ENCODE measurements at places on chromosomes 6 and 20.
A peak's percentile ranks its signal among the peaks of the same experiment; 100 is the strongest.

- no peak for DNase-seq
These were observed 21.1 kb upstream of the HLA-DRB1 start for GRCh38 chr6:32610682-32611296.

- no peak for DNase-seq
These were observed 428.8 kb upstream of the EPHA7 start for GRCh38 chr6:93848031-93848742.

DNA sequence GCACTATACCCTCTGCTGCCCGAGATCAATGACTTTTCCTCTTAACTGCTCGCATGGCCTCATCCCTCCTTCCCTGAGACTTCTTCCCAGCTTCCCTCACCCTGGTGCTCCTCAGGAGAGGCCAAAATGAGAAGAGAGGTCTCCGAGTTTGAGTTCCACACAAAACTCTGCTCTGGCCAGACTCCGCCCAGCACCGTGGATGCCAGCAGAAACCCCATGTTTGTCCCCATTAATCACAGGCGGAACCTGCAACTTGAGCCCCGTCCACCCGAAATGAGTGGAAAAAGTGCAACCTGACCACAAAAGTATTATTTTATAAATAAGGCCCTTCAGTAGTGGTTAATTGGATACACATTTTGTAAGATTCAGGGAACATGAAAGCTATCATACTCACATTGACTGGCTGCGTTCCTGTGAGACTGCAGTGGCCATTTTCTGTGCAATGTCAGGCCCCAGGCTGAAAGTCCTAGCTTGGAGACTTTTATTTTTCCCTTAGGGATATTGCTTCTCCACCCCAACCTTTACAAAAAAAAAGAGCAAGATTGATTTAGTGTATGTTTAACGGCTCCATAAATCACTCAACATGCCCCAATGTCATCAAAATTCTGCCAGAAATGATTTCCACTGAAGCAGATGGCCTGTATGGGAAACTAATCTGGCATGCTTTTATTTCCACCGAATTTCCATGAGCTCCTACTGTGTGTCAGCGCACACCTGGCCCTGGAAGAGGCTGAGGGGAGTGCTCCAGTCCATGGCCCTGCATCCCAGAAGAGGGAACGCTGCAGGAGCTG, 134.6 kb downstream of the BMP7 start:
- no peak for DNase-seq

GRCh38 chr6:166460473-166461437, 78.0 kb upstream of the MPC1 start:
- no peak for DNase-seq

DNA sequence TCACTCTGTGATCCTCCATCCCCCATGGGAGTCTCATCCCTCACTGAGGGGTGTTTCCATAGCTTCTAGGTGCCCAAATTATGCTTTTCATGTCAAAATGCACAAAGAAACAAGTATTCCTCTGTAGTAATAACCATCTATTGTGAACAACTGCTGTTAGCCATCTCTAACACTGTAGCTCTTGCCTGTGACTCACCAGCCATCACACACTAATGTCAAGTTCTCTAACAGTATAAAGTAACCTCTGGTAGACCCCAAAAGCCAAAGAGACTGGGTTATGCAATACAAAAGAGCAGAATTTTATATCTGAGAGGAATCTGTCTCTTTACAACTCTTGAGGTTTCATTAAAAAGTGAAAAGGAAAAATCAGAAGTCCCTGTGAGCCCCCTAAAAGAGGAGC, 25.4 kb upstream of the IYD start:
- DNase-seq, result no peak

GRCh38 chr20:1469925-1470571, 3.4 kb upstream of the NSFL1C start:
- no peak for DNase-seq

DNA sequence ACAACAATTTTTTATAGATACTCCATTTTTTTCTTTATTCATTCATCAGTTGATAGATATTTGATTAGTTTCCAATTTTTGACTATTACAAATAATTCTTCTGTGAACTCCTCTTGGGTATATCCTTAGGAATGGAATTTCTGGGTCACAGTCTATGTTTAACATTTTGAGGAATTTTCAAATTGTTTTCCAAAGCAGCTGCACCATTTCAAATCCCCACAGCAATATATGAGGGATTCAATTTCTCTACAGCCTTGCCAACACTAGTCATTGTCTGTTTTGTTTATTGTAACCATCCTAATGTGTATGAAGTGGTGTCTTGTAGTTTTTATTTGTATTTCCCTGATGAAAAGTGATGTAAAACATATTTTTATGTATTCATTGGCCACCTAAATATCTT, 320.3 kb upstream of the DEFB112 start:
- no peak for DNase-seq

DNA sequence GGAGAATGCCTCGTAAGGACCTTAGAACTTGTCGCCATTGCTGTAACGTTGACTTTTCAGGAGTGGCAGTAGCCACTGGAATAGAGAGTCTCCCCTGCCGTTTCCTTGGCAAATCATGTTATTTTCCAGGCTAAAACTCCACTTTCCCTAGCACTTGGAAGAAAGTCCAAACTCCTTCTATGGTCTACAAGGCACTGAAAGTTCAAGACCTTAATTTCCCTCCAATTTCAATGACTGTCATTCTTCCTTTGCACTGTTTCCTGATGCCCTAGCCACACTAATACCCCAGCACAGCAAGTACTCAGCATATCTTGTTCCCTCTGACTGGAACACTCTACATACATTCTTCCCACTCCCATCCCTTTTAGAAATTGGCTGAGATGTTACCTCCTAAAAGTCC, 1.8 kb upstream of the TBPL1 start:
- no peak for DNase-seq

DNA sequence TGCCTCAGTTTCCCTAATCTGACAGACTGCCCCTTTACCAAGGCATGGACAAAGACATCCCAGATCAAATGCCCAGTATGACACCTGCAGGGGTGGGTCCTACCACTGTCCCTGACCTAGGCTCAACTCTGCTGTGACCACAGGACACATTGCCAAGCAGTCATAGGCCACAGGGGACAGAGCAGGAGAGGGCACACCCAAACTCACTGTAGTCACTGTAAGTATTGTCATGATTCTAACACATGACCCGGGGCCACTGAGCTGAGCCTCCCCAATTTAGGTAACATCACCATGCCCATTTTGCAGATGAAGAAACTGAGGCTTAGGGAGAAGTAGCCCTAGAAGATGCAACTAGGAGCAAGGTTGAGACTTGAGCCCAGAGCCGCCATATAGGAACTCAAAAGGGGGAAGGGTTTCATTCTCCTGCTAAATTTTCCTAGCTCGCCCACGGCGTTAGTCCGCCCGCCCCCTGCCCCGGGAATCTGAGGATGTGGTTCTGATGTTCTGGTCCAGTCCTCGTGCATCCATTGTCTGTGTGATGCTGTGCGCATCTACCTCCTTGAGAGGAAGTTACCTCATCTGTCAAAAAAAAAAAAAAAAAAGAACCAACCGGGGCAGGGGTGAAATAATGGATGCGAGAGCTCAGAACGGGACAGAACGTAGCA, 44.8 kb downstream of the PMEPA1 start:
- DNase-seq, result no peak

- no peak for DNase-seq
These were observed 127.3 kb upstream of the NT5E start for GRCh38 chr6:85322446-85323105.

DNA sequence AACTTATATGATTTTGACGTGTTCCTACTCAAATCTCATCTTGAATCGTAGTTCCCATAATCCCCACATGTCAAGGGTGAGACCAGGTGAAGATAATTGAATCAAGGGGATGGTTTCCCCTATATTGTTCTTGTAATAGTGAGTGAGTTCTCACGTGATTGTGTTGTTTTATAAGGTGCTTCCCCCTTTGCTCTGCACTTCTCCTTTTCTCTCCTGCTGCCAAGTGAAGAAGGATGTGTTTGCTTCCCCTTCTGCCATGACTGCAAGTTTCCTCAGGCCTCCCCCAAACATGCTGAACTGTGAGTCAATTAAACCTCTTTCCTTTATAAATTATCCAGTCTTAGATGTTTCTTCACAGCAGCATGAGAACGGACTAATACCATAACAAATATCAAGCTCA, 83.2 kb downstream of the MANEA start:
- no peak for DNase-seq

GRCh38 chr6:161082215-161082614, 90.6 kb downstream of the MAP3K4 start:
- no peak for DNase-seq

- no peak for DNase-seq
These were observed 39.6 kb downstream of the SLX4IP start for GRCh38 chr20:10474606-10475184.

GRCh38 chr6:144519426-144519825, 234.3 kb downstream of the UTRN start:
- no peak for DNase-seq

DNA sequence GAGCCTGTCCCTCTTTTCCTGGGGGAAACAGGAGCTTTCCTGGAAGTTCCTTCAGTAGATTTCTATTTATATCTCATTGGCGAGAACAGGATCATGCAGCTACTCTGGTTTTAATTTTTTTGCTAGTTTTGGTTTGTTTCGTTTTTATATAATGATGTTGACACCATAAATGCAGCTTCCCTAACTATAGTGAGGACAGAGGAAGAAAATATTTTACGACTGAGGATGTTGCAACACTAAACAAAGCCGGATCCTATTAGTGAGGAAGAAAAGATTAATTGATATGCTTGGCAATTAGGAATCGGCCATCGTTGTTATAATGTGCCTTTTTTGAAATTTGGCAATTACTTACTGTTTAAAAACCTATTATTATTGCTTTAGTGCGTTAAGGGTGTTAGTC, 16.6 kb downstream of the KDM1B start:
- no peak for DNase-seq

DNA sequence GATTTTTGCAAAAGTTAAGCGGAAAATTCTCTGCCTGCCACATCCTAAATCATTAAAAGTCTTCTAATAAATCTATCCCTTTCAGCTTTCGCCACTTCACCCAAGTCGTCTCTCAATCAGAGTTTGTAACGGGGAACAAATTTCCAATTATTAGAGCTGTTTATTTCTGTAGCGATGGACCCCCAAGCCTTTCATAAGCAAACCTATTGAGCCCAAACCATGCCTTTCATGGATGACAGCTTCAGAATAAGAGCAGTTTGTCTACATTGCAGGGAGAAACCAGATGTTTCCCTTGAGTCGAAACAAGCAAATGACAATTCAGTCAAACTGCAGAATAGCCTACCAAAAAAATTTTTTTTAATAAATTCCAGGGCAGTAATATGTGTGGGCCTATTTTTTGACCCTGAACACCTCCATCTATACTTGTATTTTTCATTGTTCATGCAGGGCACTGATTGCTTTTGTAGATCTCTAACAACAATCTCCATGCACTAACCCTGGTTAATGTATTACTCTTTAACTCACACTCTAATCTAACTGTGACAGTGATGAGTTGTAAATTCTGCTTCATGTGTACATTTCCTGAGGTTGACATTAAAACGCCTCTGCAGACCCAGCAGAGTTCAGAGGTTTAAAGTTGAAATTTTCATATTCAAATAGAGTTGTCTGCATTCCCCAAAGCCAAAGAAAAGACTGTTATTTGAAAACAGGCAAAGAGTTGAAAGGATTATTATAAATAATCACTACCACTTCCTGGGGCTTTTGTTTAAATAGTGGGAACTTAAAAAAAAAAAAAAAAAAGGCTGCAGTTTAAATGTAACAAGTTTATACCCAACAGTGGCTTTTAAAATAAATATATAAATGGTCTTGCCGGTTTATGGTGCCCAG, 64.5 kb downstream of the ATP9A start:
- no peak for DNase-seq

- DNase-seq, result no peak
These were observed 68.0 kb downstream of the CYP39A1 start for GRCh38 chr6:46584586-46584985.

- DNase-seq, result no peak
These were observed 1347.5 kb upstream of the ADGRB3 start for GRCh38 chr6:67287566-67287965.

DNA sequence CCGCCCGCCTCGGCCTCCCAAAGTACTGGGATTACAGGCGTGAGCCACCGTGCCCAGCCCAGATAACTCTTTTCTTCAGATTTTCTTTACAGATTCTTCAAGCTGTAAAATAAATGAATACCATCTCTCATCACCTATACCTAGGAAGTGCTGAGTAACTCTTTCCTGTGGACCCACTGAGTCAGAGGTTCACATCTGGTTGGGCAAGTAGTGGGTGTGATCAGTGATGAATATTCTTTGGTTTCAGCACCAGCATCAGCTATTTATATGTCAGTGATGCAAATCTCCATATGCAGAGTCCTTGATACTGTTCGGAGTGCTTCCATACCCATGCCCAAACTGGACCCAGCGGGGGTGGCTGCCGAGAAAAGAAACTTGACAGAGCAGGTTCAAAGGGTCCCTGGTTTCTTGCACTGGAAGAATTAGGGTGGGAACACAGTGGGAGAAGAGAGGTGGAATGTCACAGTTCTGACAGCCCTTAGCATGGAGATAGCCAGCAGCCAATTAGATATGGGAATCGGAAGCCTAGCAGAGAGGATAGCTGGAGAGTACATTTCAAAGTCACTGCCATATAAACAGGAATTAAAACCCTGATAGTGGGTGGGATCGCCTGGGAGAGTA, 64.9 kb upstream of the DDR1 start:
- DNase-seq, result peak; percentile 33

DNA sequence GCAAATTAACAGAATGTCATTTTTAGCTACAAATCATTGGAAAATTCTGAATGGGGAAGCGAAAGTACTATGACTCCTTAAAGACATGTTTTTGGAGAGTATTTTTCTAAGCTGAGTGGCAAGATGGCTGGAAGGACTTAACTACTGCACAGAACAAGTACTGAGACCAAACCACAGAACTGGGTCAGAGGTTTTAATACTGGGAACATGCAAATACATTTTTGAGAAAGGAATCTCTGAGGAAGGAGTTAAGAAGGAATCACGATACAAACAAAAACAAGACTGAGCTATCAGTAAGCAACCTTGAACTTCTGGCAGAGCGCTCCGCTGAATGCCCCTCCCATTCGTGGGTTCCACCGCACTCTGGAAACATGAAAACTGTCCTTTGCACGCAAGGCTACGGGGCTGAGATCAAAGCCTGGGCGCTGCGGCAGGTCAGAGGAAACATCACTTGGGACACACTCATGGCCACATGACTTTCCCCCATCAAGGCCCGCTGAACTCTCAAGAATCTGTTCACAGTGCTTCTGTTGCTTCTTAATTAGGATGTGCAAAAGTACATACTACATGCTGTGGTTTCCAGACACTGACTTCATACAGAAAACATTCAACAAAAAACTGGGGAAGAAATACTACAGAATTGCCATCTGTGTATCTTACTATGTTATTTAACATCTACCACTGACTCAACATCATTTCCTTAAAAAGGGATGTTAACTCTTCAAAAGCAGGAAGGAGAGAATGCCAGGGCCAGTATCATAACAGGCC, 27.8 kb downstream of the SLC23A2 start:
- DNase-seq, result no peak

DNA sequence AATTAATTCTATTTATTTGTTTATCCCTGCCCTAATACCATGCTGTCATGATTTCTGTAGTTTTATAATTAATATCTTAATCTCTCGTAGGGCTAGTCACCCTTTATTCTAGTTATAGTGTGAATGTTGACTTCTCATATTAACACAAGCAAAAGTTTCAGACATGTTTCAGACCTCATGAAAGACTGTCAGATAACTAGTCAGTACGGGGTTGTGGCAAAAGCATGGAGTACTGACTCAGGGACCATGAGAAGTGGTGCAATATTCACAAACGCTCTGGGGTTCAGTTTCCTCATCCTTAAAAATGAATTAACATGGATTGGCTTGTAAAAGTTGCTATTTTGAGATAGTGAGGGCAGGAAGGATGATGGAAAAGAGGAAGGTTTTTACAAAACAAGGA, 148.9 kb downstream of the TMEM200A start:
- no peak for DNase-seq

Data from activated CD4-positive, CD25-positive, alpha-beta regulatory T cell (primary cell).